ENCODE measurements at places on chromosomes 11 and 22.
A peak's percentile ranks its signal among the peaks of the same experiment; 100 is the strongest.

- no peak for DNase-seq
Measured at GRCh38 chr22:26536056-26536761, 23.9 kb upstream of the TFIP11 start.

DNA sequence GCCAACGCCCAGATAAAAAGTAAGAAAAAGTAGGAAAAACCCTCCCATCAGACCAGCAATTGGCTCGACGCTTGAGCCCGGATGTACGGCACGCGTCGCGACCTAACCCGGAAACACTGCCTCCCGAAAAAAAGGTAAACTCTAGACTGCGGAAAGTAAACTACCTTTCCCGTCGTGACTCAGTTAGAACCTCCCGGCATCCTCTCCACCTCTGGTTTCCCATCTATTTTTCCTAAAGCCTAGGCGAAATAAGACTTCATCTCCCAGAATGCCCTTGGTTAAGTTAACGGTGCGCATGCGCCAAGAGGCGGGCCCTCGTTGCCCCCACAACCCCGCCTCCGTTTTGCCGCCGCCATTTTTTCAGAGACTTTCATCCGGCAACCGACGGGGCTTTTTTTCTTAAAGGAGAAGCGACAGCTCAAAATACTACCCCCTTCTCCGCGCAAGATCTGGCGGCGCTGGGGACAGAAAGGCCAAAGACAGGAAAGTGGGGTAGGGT is 678 bp upstream of the ZFP91 start:
- DNase-seq, result peak; percentile 96

- peak; percentile 74 for DNase-seq
Measured at GRCh38 chr11:66100272-66101065, 30.4 kb downstream of the PACS1 start.

GRCh38 chr11:104728927-104729326 is 169.3 kb downstream of the CASP12 start:
- DNase-seq, result no peak

- no peak for DNase-seq
Measured at GRCh38 chr22:39689421-39689820, 118.9 kb downstream of the CACNA1I start.

DNA sequence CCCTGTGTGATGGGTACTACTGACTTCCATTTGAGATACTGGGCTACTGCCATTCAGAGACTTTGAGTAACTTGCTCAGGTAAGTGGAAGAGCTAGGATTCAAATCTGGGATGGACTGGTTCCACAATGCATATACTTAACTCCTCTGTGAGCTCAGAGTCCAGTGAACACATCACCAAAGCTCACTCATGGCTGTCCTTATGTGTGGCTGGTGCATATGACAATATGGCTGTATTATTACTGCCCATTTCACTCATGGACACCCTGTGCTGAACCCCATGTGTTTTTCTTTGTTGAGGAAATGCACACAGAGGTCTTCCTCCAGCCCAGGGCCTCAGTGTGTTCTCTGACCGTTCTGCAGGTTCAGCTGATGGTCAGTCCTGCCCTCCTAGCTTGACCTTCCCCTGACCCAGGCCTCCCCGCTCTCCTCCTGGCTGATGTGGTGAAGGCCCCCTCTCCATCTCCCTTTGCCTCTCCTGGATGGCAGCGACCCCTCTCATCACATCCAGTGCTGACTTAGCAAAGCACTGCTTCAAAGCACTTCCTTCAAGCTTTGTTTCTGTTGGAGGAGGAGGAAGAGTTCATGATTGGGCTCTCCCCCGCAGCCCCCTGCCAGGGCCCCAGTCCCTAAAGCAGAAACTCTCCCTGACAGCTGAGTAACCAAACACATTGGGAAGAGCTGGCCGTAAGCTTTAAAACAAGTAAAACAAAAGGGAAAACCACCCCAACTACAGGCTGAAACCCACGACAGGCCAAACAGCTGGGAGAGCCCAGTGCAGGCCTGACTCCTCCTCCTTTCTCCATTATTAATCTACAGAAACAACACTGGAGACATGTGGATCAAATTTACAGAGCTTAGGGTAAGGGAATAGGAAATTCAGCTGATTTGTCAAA is 101.2 kb downstream of the NAT10 start:
- no peak for DNase-seq

GRCh38 chr11:62193952-62194351 is 3.9 kb downstream of the SCGB1D1 start:
- DNase-seq, result no peak

DNA sequence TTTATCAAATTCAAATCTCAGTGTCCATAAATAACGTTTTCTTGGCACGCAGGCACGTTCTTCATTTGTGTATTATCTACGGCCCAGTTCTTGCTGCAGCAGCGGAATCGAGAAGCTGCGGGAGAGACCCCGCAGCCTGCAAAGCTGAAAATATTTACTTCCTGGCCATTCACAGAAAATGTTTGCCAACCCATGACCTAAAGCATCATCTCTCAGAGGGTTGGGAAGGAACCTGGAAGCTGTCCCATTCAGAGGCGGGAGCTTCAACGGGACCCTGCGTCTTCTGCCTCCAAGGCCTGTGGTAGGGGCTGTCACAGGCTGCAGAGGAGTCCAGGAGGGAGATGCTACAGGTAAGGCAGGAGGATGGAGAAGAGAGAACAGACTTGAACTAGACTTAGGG is 319.2 kb downstream of the MN1 start:
- DNase-seq, result no peak

GRCh38 chr22:47333625-47334024 is 571.2 kb downstream of the TBC1D22A start:
- DNase-seq, result no peak

GRCh38 chr22:27460591-27461347 is 340.8 kb downstream of the MN1 start:
- peak; percentile 35 for DNase-seq

DNA sequence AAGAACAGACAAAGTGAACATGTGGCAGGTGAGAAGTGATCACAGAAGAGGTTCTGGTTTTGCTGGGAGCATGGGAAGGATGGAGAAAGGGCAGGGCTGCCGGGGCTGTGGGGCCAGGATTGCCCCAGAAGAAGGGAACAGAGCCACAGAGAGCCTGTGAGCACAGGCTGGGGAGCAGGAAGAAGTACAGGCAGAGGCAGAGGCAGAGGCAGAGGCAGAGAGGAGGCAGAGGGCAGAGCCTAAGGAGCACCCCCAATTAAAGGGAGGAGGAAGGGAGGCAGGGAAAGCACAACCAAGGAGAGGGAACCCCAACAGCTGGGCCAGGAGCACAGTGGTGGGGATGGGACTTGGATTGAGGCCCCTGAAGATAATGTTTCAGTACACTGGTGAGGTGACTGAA is 51.5 kb downstream of the SGSM3 start:
- no peak for DNase-seq

- peak; percentile 45 for DNase-seq
Measured at GRCh38 chr22:35835998-35836691, 118.5 kb downstream of the APOL5 start.

DNA sequence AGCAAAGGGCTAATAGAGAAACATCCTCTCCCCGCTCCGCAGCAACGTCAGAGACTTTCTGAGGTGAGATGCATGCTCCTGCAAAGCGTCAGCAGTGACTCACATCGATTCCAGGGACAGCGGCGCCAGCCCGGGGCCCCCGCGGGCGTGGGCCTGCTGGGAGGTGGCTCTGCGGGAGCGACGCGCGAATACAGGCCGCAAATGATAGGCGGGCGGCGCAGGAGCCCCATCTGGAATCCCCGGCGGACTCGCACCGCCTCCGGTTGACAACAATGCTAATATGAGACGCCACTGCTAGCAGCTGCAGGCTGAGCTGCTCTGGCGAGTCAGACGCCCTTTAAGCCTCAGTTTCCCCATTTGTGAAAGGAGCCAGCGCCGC is 557 bp downstream of the RANGAP1 start:
- peak; percentile 63 for DNase-seq

- no peak for DNase-seq
Measured at GRCh38 chr11:65125197-65126056, 3.3 kb downstream of the MRPL49 start.

DNA sequence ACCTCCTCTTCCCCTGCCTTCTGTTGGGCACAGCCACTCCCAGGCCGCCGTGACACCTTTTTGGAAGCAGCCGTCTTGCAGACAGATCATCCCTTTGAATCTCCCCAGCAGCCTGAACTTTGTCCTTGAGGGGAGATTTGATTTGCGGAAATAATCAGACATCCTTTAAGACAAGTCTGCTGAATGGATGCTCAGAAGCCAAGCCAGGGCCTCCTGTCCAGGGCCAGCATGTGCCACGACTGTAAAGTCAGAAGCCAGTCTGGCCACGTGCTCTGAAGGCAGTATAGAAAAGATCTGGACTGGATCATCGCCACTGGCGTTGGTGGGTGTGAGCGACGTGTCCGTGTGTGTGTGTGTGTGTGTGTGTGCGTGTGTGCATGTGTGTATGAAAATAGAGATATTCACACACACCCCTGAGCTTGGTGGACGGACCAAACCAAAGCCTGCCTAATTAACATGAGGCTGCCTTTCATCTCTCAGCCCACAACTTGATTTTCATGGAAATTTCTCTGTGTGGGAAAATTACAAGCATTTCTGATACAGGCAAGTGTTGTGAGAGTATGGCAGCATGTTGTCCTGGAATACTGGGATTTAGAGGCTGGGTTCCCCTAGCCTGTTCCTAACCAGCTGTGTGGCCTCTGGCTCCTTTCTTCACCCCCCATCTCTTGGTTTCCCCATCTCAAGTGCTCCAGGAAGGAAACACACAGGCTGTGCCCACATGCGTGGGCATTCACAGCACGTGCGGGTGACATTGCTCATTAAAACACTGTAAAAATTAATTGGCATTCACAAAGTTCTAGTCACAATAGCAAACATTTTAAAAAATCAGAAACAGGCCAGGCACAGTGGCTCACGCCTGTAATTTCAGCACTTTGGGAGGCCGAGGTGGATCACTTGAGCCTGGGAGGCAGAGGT is 61.8 kb upstream of the WNT7B start:
- peak; percentile 13 for DNase-seq

- peak; percentile 48 for DNase-seq
Measured at GRCh38 chr11:2268729-2269600, 1.4 kb downstream of the ASCL2 start.

DNA sequence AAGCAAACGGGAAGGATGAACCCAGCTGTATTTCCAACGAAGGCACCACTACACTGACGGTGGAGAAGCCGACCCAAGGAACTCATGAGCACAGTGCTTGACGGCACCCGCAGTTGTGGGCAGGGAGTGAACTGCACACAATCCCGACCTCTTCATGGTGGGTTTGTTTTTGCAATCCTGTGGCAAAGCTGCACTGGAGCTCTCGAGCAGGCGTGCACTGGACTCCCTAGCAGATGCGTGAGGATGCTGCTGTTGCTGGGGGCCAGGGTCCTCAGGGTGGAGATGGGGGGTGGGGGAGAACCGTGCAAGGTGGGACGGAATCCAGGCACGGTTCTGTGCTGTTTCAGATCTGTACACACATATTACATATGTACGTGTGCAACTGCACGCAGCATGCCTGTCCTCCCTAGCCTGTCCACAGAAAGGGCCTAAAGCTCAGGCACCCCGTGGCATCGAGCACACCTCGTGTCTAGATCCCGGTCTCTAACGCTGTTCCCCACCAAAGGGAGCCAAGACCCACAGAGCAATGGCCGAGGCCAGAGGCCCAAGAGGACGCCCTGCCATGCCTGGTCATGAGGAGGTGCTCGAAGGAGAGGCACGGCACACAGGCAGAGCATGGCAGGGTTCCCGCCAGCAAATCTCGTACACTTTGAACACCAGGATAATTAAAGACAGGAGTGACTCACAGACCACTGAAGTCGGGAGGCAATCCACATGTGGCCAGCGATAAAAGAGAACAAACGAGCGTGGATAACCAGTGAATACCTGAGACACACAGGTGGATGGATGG is 17.6 kb downstream of the ALG12 start:
- DNase-seq, result no peak

- peak; percentile 3 for DNase-seq
Measured at GRCh38 chr11:2529173-2529572, 84.4 kb downstream of the KCNQ1 start.

GRCh38 chr11:59859673-59860072 is 6.6 kb downstream of the TCN1 start:
- DNase-seq, result no peak

GRCh38 chr11:32852207-32852606 is 22.5 kb downstream of the PRRG4 start:
- no peak for DNase-seq

DNA sequence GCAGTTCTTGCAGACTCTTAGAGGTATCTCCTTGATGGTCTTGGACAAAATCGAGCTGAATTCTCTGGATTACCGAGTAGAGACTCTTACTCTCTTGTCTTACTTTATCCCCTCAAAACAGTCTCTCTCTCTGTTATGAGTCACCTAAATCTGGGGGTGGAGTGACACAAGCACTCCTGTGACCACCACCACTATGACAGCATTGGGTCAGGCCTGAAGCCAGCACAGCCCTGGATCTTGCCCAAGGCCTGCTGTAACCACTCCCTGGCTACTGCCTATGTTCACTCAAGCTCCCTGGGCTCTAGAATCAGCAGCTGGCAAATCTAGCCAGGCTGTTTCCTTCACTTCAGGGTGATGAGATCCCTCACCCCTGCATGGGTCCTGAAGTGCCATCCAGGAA is 662.5 kb downstream of the LUZP2 start:
- DNase-seq, result no peak

DNA sequence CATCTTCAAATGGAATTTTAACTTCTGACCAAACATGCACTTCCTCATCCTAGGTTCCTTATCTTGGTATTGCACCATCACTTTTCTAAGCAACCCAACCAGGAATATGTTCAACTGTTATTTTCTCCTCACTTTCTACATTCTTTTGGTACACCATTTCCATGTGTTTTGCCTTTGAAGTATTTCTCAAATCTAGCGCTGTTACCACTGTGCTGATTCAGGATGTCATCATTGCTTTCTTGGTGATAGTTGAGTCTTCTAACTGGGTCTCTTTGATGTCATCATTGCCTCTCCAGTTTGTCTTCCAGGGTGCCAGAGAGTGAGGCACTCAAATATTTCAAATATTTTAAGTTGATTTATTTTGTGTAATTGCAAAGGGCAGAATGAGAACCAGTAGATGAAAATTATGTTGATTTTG is 47.5 kb downstream of the HORMAD2 start:
- DNase-seq, result no peak

GRCh38 chr11:70326365-70326811 is 55.9 kb downstream of the PPFIA1 start:
- no peak for DNase-seq

GRCh38 chr11:102955624-102956023 is at the start of gene MMP13:
Gene MMP13, minus strand, starts transcription at chr11:102955732. Its CDS starts 27 bp downstream, at chr11:102955705.
- no peak for DNase-seq

- no peak for DNase-seq
Measured at GRCh38 chr22:46883092-46883910, 120.9 kb downstream of the TBC1D22A start.

DNA sequence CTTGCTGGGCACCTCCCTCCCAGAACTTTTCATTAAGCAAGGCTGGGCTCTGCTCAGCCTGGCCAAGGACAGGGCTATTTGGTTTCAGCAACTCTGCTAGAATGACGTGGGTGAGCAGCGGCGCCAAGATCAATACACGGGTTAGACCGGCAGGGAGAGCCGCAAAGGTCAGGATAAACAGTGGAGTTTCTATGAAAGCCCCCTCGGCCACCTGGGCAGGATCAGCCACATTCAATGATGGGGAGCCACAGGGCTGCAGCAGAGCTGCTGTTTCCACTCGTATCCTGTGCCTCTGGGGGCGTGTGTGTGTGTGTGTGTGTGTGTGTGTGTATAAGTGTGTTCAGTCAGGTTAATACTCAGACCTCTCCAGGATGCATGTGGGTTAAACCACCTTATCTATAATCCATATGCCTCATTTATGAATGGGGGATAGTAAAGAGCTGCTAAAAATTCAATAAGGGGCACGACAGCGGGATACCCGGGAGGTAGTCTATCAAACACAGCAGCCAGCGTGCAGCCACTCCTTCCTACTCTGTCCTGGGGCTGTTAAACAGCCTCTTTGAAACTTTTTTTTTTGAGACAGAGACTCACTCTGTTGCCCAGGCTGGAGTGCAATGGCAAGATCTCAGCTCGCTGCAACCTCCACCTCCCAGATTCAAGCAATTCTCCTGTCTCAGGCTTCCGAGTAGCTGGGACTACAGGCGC is 34.8 kb downstream of the MYH9 start:
- peak; percentile 86 for DNase-seq

All from left cardiac atrium (tissue), 4 donors.